ENCODE measurements at places on chromosomes 5 and 9.

DNA sequence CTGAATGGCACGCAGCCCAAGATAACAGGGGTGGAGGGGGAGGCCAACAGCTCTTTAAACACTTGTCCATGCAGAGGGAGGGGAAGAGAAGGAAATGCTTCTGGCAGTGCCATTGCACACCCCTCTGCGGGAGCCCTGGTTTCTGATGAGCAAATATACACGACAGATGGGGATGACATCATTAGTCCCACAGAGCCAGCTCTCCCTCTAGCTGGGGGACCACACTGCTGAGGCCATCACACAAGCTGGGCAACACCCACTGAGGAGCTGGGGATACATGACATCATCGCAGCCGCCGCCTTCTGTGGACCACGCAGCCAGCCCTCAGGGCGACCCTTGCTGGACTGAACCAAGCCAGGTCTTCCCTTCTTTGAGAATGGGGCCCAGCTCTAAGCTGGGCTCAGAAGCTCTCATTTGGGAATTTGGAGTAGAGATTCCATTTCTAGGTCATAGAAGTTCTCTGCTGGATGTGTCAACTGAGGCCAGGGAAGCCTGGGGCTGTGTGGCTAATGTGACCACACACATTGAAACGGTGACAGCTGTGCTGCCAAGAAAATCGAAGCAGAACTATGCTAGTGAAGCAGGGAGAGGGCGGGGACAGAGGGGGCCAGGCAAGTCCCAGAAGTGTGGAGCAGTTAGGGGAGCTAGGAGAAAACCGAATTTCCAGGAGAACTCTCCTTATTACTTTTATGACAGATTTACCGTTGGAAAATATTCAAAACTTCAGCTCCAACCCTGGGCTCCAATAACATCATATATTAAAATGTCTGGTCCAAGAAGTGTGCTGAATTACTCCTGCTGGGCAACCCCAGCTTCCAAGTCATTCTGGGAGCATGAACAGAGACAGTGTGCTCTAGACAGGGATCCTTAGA is 79.5 kb downstream of the PRRT1B start:
- no peak for DNase-seq

DNA sequence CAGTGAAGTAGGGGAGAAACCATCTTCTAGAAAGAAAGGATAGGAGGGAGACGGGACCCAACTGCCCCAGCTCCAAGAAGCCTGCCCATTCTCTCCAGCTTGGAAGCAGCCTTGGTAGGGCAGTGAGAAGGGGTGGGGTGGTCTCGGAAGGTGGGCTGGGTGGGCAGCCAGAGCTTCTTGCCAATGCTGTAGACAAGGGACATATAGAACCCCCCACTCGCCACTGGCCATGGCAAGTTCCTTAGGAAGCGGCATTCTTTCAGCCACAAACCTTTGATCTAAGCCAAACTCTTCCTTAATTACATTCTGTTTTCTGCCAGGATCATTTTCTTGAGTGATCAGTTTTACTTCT is 90.2 kb downstream of the PSD2 start:
- DNase-seq = no peak

DNA sequence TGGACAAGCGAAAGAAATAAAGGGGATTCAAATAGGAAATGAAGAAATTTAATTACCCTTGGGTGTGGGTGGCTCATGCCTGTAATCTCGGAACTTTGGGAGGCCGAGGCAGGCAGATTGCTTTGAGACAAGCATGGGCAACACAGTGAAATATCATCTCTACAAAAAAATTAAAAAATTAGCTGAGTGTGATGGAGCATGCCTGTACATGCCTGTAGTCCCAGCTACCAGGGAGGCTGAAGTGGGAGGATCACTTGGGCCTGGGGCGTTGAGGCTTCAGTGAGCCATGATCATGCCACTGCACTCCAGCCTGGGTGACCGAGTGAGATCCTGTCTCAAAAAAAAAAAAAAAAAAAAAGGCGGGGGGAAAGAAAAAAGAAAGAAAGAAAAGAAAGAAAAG is 4.0 kb upstream of the RCL1 start:
- DNase-seq = no peak

DNA sequence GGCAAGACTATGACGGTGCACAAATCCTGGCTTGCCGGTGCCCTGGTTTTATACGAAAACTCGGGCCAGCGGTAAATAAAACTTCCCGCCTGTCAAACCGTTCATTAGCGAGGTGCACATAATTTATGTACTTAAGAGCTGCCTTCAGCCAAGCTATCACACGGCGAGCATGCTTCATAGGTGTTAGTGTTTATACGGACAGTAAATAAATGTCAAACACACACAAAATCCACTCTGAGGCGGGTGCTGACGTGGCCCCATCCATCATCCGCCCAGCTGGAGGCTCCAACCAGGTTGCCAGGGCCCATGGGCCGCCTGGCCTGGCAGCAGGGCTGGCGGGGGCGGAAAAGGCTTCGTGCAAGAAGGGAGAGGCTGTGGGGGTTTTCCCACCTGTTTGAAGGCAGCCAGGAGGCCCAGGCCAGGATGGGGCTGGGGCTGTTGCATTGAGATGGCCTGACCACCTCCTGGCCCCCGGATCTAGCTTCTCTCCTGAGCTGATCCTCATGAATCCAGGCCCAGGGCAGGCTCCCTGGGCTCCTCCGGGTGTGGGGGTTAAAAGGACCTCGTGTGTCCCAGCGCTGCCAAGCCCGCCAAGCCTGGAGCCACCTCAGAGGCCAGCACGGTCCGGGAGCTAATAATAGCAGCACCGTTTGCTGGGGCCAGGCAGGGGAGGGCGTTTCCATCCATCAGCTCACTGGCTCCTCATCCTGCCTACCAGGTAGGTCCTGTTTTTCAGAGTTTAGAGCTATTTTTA is 43.2 kb downstream of the BARX1 start:
- no peak for DNase-seq

DNA sequence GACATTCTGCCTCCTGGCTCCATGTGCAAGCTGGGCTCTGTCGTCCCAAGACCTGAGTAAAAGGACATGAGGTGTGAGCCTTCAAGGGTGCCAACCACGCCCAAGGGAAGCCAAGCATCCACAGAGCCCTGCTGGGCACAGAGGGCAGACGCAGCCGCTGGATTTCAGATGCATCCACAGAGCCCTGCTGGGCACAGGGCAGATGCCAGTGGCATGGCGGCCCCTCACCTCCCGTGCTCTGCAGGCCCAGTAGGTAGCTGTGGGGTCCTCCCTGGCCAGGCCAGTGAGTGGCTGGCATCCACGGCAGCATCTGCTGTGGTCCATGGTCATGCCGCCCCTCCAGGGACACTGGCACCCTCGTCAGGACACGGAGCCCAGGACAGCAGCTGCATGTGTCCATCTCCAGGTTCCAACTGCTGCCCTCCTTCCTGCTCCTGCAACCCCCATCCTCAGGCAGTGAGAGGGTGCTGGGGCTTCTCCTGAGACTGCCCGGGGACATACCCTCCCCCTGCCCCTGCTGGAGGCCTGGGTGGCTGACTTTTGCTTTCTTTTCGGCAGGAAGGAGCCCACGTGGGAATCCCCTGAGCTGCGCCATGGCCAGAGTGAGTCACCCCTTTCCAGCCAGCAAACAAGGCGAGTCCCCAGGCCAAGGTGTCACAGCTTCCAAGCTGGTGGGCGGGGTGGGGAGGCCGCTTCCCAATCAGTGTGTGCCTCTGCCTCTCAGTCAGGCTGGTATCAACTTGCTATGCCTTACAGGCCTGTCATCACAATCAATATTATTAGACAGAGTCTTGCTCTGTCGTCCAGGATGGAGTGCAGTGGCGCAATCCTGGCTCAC is 4.0 kb upstream of the TRAF2 start:
- peak; percentile 83 for DNase-seq
